ENCODE measurements at places on chromosomes 5 and 9.

- DNase-seq: peak; percentile 79
Observed at GRCh38 chr9:73869264-73869663, 627.9 kb upstream of the RORB start.

GRCh38 chr5:158691631-158692255 lies 408.0 kb downstream of the EBF1 start:
- no peak for DNase-seq

DNA sequence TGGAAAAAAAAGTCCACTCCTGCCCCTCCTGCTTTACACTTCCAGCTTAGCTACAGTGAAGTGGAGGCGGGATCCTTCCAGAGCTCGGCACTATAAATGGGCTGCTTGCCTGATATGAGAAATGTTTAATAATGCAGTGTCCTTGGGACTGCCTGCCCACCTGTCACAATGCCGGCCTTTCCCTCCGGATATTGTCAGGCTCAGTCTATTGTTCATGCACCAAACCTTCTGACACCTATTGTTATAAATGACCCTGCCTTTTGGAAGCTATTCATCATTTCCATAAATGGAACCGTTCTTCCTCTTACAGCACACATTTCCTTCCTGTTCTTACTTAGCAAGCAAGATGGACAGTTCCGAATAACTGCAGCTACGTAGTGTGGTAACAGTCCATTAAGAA lies 146.3 kb downstream of the DMAC1 start:
- no peak for DNase-seq

DNA sequence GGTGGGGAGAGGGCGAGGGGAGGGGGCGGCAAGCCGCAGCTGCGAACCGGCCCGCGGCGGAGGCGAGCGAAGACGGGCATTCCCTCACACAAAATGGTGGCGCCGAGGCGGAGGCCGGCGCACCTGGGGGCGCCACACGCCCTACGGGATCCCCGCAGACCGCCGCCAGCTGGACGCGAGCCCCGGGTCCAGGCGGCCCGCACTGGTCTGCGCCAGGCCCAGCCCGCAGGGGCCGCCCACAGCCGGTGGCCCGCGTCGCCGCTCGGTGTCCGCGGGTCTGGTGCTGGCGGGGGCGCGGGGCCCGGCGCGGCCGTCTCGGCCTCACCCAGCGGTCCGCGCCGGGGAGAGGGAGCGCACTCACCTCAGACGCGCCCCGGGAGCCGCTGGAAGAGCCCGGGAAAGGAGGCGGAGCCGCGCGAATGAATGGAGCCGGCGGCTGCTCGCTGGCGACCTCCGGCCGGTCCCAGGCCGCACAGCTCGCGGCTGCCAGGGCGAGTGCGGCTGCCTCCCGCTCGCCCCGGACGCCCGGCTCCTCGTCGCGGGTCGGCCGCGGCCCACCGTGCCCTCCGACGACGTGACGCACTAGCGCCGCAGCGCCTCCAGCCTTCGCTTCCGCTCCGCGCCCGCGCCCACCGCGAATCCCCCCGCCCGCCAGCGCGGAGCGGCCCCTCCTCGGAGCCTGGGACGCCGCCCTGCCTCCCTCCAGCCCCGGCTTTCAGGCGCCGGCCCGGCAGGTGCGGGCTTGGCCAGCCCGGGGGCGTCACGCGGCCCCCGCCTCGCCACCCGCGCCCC lies at the start of gene FAM169A:
TSS of gene FAM169A (minus strand) at position 584 of the 792 bp plus-strand sequence. CDS start 24,711 bp downstream, outside the sequence.
- no peak for DNase-seq

GRCh38 chr9:79220251-79220650 lies 351.5 kb upstream of the TLE4 start:
- DNase-seq: no peak

DNA sequence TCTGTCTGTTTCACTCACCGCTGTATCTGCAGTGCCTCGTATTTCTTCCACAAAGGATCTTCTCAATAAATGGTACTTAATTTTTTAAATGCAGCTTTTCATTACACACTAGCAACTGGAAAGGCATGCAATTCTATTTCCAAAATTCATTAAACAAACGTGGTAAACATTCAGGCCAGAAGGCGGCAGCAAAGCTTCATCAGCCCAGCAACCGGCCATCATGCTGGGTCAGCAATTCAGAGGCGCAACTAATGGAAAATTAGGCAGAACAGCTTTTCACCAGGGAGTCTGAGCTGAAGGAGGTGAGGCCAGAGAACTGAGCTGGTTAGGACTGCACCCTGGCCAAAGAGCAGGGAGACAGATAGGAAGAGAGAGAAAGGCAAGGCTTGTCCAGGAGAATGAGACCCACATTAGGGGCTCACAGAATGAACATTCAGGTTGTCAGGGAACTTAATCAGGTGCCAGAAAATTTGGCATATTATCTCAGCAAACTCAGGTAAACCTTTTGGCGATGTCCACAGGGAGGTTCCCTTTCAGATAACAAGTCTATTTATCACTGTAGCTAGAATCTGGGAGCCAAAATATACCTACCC lies 17.7 kb upstream of the RNF180 start:
- no peak for DNase-seq

GRCh38 chr5:67104859-67105258 lies 91.7 kb downstream of the CD180 start:
- no peak for DNase-seq
